Activated CD4-positive, alpha-beta memory T cell treated with anti-CD3 and anti-CD28 coated beads for 36 hours (primary cell): ENCODE measurements at places on chromosomes 6 and 20.
A peak's percentile ranks its signal among the peaks of the same experiment; 100 is the strongest.

DNA sequence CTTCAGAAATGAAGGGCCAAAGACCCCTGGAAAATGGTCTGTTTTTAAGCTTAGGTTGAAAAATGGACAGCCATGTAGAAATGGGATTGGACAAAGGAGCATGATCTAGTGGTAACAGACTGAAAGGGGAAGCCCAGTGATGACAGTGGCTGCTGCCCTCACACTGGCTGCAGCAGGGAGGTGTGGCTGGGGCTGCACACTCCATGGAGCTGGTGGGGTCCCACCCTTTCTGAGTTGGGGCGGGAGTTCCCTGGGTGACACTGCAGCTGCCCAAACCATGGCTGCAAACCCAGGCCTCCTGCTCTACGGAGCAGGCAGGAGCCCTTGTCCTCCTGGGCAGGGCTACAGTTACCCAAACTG is 8.5 kb upstream of the PACSIN1 start:
- DNase-seq, result no peak

DNA sequence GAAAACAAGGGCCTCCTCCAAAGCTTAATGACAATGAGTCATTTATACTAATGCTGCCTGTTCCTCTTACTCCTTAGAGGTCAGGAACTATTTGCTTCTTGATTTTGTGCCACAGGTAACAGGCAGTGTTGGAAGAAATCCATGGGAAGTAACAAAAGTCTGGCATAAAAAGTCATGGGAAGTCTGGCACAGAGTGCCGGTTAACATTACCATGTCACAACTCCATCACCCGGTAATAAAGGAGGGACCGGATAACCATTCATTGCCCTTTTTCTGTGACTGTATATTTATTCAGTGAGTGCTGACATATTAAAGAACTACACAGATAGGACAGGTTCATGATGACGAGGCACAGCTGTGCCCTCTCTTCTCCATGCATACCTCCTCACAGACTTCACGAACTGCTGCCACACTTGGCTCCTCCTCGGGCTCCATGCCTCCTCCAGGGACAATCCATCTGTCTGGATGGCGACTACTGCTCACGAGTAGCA is 50.9 kb downstream of the NUDT3 start:
- no peak for DNase-seq

DNA sequence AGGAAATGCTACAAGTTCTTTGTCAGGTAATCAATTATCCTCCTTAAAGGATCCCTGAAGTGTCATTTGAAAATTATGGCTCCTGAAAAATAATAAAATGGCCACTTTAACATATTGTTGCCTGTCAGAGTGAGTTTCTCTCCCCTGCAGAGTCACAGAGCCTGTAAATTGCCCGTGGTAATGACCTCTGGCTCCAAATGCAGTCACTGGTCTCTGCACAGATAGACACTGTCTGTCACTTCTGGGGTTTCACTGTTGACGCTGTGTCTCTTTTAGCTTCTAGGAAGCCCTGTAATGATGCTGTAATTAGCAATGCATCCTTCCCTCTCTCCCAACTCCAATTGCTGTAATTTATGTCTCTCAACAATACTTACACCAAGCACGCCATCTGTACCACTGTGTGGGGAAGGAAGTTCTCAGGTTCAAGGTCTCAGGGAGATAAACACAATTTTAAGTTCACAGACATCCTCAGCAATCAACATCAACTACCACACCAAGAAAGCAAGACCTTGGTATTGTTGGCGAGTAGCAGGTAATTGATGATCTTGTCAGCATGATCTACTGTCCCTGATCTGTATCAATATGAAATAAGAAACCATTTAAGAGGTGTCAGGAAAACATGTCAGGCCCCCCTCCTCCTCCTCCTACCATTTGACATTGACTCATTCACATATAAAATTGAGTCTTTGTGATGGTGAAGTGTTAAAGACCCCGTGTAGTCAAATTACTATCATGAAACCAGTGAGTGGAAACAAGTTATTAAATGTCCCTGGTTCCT is 91.2 kb upstream of the SULF2 start:
- DNase-seq, result no peak

GRCh38 chr6:154247119-154247861 is 109.3 kb downstream of the IPCEF1 start:
- peak; percentile 55 for DNase-seq

GRCh38 chr6:119231394-119231793 is 118.2 kb downstream of the MAN1A1 start:
- DNase-seq, result no peak

- DNase-seq, result no peak
Measured at GRCh38 chr20:47784599-47785310, 526 bp downstream of the SULF2 start.

DNA sequence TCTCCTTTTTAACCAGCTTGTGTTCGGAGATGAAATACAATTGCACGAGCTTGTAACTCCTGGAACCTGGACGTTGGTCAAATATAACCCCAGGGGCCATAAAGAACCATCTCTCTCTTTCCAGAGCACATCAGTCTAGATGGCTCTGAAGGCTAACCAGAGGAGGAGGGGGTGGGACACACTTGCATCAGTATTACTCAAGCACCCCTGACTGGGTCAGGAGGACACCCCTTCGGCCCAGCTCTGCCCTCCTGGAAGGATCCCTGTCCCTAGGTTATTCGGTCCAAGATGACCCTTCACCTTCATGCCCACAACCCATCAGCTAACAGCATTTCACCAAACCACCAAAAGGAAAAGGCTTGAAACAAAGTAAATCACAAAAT is 67.1 kb downstream of the FYN start:
- no peak for DNase-seq

GRCh38 chr6:12483712-12484111 is 193.6 kb downstream of the EDN1 start:
- peak; percentile 11 for DNase-seq

- DNase-seq, result no peak
Measured at GRCh38 chr20:11350126-11351005, 567.3 kb upstream of the BTBD3 start.
